Liver (tissue), 10 donors: ENCODE measurements at places on chromosomes 5 and 9. TPM values are rescaled to one million over a fixed set of nuclear protein-coding genes. Genes with fewer than 3 reads are reported as not detected.

DNA sequence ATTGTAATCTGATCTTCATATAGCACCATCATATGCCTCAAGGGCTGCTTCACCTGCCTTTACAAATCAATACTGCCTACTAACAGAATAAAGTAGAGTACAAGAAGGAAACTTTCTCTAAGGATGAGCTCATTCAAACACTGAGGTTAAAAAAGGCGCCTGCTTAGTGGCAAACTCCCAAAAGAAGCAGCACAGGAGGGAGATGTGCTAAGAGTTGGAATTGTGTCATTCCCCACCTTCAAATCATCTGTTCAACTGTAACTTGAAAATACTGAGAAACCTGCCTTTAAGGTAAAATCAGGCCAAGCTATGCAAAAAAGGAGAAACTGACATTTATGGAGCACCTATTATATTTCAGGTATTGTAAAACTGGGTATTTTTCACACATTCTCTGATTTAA lies 560.6 kb downstream of the PTPRD start:
- no peak for DNase-seq
- no peak overlapping the region for H3K27ac ChIP-seq
- H3K4me1 ChIP-seq, result no peaks in the 10 kb centered on the region
- H3K27me3 ChIP-seq, result no peaks in the 10 kb centered on the region
- H3K4me3 ChIP-seq, result no peak overlapping the region

DNA sequence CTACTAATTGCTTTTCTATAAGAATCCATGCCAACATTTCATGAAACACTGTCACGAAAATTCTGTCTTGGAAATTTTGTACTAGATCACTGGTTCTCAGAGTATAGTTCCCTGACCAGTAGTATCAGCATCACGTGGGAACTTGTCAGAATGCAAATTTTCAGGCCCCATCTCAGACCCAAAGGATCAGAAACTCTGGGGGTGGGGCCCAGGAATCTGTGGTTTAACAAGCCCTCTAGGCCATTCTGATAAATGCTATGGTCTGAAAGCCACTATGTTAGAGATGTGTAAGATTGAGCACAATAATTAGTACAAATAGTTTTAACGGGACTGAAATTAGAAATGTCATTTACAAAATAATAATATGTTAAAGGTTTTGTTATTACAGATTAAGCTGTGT lies 615.7 kb upstream of the ARRDC3 start:
- no peak overlapping the region for H3K4me3 ChIP-seq
- no peak overlapping the region for H3K27ac ChIP-seq
- H3K27me3 ChIP-seq, result no peaks in the 10 kb centered on the region
- H3K36me3 ChIP-seq, result no peaks in the 10 kb centered on the region

Gene ZMYND19
- 7.0 TPM for polyA plus RNA-seq

GRCh38 chr5:9170026-9170425 lies 375.8 kb downstream of the SEMA5A start:
- no peaks in the 10 kb centered on the region for H3K36me3 ChIP-seq
- no peak overlapping the region for H3K27ac ChIP-seq
- DNase-seq, result no peak
- no peaks in the 10 kb centered on the region for H3K4me1 ChIP-seq
- H3K27me3 ChIP-seq, result no peaks in the 10 kb centered on the region
- no peak overlapping the region for H3K4me3 ChIP-seq

DNA sequence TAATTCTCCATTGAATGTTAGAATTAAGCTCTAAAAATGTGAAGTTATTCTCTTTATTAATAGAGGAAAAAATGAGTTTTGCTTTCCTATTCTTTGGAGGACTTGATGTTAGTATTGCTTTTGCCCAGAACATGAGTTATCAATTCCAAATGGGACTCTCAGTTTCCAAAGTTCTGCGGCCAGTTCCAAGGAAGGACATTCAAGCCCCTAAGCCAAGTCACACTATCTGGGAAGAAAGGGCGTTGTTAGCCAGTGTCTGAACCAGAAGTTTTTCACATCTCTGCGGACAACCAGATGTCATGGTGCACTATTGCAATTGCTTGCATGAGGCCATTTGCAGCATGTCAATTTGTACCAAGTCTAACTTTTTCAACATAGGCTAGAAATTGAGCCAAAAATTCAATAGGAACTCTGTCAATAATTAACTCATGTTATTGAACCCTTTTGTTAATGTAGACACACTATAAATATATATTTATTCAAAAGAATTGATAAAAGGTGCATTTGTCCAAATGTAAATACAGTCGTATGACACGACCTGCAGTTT lies 183.3 kb upstream of the PIK3R1 start:
- no peak overlapping the region for H3K4me3 ChIP-seq
- no peak for DNase-seq
- peaks cover 16% of the 10 kb centered on the region for H3K4me1 ChIP-seq
- no peaks in the 10 kb centered on the region for H3K27me3 ChIP-seq
- no peak overlapping the region for H3K27ac ChIP-seq

- no peak overlapping the region for H3K27ac ChIP-seq
- H3K36me3 ChIP-seq, result no peaks in the 10 kb centered on the region
- no peaks in the 10 kb centered on the region for H3K4me1 ChIP-seq
- DNase-seq, result no peak
- H3K4me3 ChIP-seq, result no peak overlapping the region
- H3K27me3 ChIP-seq, result no peaks in the 10 kb centered on the region
These were observed 8.8 kb upstream of the N4BP3 start for GRCh38 chr5:178104492-178104891.

DNA sequence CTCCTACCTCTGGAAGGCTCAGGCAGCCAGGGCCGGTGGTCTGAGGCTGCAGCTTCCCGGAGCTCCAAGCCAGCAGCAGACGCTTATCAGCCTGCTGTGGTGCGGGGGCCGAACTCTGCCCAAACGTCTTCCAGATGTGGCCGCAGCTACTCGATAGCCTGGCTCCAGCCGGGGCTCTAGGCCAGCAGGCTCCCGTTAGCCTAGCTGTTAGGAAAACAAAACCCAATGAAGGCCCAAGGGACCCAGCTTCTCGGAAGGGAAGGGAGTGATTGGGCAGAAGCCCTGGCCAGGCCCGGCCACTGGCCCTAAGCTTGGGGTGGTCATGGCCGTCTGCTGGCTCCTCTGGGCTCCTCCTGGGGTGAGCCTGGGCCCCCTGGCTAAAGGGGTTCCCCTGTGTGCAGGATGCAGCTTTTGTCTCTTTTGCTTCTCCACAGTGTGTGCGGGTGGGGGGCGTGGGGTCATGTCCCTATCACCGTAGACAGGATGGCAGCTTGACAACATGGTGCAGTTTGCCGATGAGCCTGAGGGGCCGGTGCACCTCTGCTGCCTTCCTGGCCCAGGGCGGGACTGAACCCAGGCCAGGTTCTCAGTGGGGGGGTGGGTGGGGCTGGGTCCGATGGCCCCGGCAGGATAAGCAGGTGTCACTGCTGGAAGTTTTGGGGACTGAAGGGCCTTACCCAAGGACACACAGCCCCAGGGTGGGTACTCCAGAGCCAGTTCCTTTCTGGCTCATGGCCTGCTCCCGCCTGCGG lies 18.7 kb downstream of the MYMK start:
- no peaks in the 10 kb centered on the region for H3K27me3 ChIP-seq
- DNase-seq, result no peak
- no peak overlapping the region for H3K4me3 ChIP-seq
- H3K27ac ChIP-seq, result peak overlapping the region; percentile 38

Gene CXXC5
- 70.0 TPM for polyA plus RNA-seq

GRCh38 chr5:82327941-82328340 lies 49.8 kb upstream of the RPS23 start:
- no peaks in the 10 kb centered on the region for H3K36me3 ChIP-seq
- no peak overlapping the region for H3K4me3 ChIP-seq
- no peaks in the 10 kb centered on the region for H3K4me1 ChIP-seq

Gene FXN
- 41.7 TPM for polyA plus RNA-seq

DNA sequence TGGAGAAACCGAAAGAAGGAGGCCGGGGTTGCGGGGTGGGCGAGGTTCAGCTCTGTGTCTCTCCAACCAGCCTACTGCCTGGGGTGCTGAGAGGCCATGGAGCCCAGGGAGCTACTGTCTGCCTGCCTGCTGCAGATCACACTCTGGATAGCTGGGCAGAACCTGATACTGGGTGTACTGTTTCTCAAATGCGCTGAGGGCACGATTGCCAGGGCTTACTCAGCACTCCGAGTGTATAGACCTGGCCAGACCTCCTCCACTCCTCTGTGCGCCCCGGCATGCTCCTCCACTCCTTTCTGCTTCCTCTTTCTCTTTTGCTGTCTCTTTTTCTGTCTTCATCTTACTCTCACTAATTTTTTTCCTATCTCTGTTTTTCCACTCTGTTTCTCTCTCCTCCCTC lies 215.1 kb downstream of the PAPPA start:
- H3K27ac ChIP-seq, result no peak overlapping the region
- H3K4me1 ChIP-seq, result no peaks in the 10 kb centered on the region
- no peaks in the 10 kb centered on the region for H3K36me3 ChIP-seq

Gene TRAF1
- polyA plus RNA-seq, result 0.38 TPM

GRCh38 chr5:158303883-158304282 lies 444.9 kb upstream of the CLINT1 start:
- no peaks in the 10 kb centered on the region for H3K36me3 ChIP-seq
- H3K27me3 ChIP-seq, result no peaks in the 10 kb centered on the region
- no peak for DNase-seq
- no peak overlapping the region for H3K27ac ChIP-seq

Gene LCN1
- polyA plus RNA-seq, result not detected

Gene ADGRV1
- 15.5 TPM for polyA plus RNA-seq

DNA sequence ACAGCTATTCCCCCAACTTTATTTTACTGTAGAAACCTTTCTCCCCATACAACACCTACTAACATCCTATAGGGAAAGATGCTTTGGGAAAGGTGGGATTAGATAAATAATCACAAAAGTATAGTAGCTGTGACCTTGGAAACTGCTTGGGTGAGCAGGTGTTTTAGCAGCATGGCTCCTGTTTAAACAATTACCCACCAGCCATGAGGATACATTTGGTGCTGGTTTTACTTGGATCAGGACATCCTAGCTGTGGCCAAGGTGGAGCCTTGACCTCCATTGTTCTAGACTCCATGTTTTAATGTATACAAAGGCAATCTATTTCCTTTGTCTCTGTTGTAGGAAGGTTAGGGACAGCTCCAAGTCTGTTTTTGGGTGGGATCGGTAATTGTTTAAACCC lies 56.8 kb upstream of the ALDH1B1 start:
- H3K36me3 ChIP-seq, result no peaks in the 10 kb centered on the region
- H3K27me3 ChIP-seq, result no peaks in the 10 kb centered on the region
- no peak for DNase-seq
- no peaks in the 10 kb centered on the region for H3K4me1 ChIP-seq
- no peak overlapping the region for H3K27ac ChIP-seq
- H3K4me3 ChIP-seq, result no peak overlapping the region

DNA sequence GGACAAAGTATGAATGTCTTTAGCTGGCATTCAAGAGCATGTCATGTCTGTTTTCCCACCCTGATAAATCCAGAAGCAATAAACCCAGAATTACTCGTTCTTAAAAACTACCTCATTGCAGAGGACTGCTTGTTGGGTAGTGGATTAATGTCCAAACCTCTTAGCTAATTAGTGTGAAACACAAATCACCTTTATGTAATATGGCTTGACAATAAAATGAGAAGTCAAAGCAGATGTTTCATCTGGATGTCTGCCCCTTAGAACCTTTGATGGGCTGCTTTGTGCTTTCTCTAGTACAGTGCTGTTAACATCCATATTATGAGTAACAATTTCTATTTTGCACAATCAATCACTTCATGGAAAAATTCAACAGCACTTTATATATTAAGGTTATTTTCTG lies 149.1 kb upstream of the TUT7 start:
- no peaks in the 10 kb centered on the region for H3K36me3 ChIP-seq
- H3K27ac ChIP-seq, result no peak overlapping the region
- no peak for DNase-seq
- H3K27me3 ChIP-seq, result no peaks in the 10 kb centered on the region

DNA sequence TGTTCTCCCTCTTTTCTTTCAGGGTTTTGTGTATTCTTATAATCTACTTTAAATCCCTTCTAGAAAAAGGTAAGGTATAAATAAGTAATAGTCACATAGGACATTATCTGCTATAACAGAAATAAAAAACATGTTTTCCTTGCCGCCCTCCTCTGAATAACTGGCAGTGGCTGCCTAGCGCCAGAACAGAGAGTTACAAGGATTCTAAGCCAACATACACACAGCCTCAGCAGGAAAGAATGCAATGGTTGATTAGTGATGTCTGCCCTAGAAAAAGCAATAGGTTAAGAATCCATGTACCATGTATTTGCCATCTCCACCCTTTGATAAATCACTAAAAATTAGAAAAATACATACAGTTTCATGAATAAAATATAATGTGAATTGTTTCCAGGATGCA lies 4.9 kb downstream of the MED27 start:
- no peak overlapping the region for H3K27ac ChIP-seq
- H3K4me3 ChIP-seq, result no peak overlapping the region
- no peaks in the 10 kb centered on the region for H3K4me1 ChIP-seq
- no peak for DNase-seq
- peaks cover 11% of the 10 kb centered on the region for H3K36me3 ChIP-seq

Gene SAPCD2
- polyA plus RNA-seq, result 0.38 TPM

Gene PCDHA11
- 0.19 TPM for polyA plus RNA-seq

DNA sequence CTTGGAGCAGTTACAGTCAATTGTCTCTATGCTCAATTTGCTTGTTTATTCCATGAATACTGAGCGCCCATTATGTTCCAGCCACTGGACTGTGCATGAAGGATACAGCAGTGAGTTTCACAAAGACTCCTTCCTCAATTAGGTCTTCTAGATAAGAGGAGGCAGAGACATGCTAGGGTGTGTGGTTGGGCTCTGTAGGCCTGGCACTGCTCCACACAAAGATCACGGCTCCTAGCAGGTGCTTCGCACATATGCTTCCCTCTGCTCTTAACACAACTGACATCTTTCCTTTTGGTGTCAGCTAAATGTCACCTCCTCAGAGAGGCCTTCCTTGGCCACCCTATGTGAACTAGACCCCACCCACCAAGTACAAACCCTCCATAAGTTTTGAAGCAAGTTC lies 10.9 kb downstream of the IL12B start:
- H3K36me3 ChIP-seq, result no peaks in the 10 kb centered on the region
- no peak overlapping the region for H3K4me3 ChIP-seq
- no peaks in the 10 kb centered on the region for H3K27me3 ChIP-seq
- H3K4me1 ChIP-seq, result no peaks in the 10 kb centered on the region
- DNase-seq, result no peak
- H3K27ac ChIP-seq, result no peak overlapping the region

Gene UNC5A
- polyA plus RNA-seq, result 0.07 TPM

- H3K36me3 ChIP-seq, result peaks cover 46% of the 10 kb centered on the region
- no peak for DNase-seq
- peaks cover 12% of the 10 kb centered on the region for H3K4me1 ChIP-seq
These were observed 5.5 kb upstream of the SURF6 start for GRCh38 chr9:133341369-133342068.

- H3K27ac ChIP-seq, result no peak overlapping the region
- H3K27me3 ChIP-seq, result no peaks in the 10 kb centered on the region
- H3K36me3 ChIP-seq, result no peaks in the 10 kb centered on the region
- no peak for DNase-seq
These were observed 51.3 kb upstream of the PITX1 start for GRCh38 chr5:135085133-135085935.

Gene TYRP1
- polyA plus RNA-seq, result not detected

GRCh38 chr5:81852291-81853029 lies 101.6 kb upstream of the SSBP2 start:
- peak; percentile 52 for DNase-seq
- H3K4me1 ChIP-seq, result peaks cover 8% of the 10 kb centered on the region
- H3K27ac ChIP-seq, result no peak overlapping the region
- H3K36me3 ChIP-seq, result no peaks in the 10 kb centered on the region
